ENCODE measurements at places on chromosomes 12 and 14.

GRCh38 chr12:120346681-120347080 lies 19.1 kb upstream of the PLA2G1B start:
- DNase-seq, result no peak

DNA sequence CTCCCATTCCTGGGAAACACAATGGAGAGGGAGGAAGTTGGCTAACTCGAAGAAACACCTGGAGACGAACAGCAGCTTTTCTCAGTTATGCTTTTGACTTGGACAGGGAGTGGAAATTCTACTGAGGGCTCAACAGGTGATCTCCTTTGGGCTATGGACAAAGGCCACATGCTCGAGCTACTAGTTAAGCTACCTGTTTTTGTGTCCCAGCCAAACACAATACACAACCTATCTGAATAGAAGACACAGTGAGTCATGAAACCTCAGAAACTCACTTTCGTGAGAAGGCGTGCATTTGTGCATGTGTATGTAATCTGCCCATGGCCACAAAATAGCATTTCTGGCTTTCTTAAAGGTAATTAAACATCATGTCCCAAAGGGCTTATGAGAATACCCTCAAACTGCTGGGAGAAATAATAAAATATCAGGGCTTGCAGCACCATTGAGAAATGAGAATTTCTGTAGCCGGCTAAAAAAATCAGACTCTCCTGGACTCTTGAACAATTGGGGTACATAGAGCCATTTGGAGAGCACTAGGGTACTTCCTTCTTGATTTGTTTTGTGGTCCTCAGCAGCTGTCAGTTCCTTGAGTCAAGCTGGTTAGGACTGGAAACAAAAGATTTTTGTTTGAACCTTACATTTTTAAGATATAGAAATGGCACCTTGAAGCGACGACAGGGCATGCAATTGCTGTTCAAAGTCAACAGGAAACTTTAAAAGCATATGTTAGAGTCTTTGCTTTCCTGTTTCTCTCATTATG lies 85.5 kb upstream of the PTHLH start:
- DNase-seq, result no peak

DNA sequence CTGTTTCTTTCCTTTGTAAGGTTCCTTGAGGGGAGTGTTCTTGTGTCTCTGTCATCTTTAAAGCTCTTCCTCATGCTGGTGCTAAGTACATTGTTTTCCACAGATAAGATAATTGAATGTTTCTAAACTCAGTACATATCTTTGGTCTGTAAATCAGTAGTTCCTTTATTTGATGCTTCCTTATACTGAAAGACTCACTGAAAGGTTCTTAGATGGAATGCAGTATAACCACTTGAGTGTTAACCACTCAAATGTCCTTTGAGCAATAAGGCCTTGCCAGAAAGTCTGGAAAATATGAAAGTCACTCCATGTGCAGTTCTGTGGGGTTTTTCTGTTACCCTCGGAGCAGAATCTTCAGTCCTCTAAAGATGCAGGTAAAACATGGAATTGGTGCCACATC lies 23.0 kb upstream of the RNU6-8 start:
- DNase-seq, result no peak

DNA sequence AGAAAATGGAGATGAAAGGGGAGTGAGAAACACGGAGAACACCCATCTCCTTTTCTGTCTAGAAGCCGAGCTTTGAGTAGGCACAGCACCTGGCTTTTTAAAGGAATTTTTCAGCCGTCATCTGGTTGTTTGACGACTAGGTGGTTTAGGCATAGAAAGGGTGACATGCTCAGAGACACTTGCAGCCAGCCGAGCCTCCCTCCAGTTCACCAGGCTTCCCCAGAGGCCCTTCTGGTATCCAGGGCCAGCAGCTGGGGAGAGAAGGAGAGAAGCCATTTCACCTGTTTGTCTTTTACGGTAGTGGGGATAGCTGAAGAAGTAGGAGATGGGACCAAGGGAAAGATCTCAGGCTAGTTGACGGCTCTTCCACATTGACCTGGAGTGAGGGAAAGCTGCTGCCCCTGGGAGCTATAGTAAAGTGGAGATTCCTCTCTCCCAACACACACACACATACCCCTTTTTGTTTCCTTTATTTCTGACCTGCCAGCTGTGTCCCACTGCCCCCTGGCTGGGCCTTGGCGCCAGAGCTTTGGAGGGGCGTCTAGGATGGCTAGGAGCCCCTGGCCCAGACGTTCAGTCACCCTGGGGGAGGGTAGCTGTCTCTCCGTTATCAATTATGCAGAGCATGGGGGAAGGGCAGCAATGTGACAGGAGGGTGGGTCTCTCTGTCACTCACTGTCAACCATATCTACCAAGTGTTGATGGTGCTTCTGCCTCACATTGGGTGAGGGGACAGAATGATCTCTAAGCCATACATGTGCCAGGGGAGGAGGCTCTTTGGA lies 5.5 kb downstream of the MAP3K12 start:
- DNase-seq, result no peak

GRCh38 chr12:125151284-125151683 lies 86.0 kb downstream of the AACS start:
- DNase-seq, result no peak

GRCh38 chr14:34810028-34810427 lies 65.1 kb downstream of the BAZ1A start:
- DNase-seq, result no peak

- DNase-seq, result no peak
Observed at GRCh38 chr14:60315196-60315990, 66.4 kb downstream of the PPM1A start.

GRCh38 chr14:99797231-99797630 lies 4.0 kb downstream of the EML1 start:
- no peak for DNase-seq

DNA sequence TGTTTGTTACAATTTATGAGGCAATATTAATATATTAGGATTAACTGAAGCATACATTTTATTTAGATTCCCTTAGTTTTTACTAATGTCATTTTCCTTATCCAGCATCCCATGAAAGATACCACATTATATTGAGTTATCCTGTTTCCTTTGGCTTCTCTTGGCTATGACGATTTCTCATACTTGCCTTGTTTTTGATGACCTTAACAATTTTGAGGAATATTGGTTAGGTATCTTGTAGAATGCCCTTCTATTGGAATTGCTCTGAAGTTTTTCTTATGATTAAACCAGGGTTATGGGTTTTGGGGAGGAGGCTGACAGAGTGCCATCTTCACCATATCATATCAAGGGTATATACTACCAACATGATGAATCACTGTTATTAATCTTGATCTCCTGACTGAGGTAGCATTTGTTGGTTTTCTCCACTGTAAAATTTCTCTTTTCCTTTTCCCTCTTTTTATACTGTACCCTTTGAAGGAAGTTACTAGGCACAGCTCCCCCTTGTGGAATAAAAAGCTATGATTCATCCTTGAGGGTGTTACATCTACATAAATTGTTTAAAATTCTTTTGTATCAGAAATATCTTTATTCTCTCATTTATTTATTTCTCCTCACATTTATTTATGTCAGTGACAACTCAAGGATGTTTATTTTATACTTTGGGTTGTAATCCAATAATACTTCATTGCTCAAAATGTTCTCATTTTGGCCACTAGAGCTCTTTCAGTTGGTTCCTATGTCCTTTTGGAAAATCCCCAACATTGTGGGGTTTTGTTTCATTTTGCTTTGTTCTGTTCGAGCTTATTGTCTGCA lies 239.0 kb downstream of the SLC16A7 start:
- DNase-seq, result no peak

DNA sequence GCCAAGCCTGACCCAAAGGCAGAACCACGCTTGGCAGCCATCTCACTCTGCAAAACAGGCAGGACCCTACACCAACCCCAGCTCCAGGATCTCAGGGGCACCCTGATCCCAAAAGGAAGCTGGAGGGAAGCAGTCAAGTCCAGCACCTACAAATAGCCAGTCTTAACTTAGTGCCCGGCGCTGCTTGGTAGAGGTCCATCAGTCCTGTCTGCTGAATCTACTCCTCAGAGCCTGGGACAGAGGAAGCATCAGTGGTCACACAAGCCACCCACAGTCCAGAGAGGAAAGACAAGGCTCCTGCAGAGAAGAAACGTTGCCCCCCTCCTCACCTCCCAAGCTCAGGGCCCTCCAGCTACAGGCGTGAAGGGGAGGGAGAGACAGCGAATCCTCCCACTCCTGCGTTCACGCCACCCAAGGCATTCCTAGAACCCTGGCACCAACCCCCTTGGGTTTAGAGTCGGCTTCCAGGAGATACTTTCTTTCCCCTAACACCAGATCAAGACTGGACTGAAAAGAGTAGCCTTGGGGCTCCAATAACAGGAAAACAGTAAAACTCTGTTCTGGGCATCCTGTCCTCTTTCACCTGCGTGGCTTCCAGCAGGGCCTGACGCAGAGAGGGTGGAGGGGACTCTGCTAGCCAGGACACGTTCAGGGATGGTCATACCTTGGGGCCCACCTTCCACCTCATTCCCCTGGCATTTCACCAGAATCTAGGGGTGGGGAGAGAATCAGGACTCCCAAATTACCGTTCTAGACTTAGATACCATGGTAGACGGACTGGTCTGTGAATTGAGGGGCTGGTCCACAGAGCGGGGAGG lies 1.2 kb downstream of the PXN start:
- DNase-seq, result no peak

- no peak for DNase-seq
Observed at GRCh38 chr12:91940826-91941570, 204.6 kb downstream of the BTG1 start.

All from BJ (cell line).